ENCODE measurements at places on chromosomes 3 and 15. TPM values are rescaled to one million over a fixed set of nuclear protein-coding genes. Genes with fewer than 3 reads are reported as not detected.

Gene NAALADL2
- total RNA-seq, result 3.8 TPM

GRCh38 chr3:107285197-107285596 is 92.0 kb upstream of the CCDC54 start:
- no peak overlapping the region for H3K4me3 ChIP-seq
- H3K27me3 ChIP-seq, result no peaks in the 10 kb centered on the region
- no peak overlapping the region for H3K27ac ChIP-seq
- H3K36me3 ChIP-seq, result no peaks in the 10 kb centered on the region

GRCh38 chr15:84645496-84645895 is 8.6 kb downstream of the WDR73 start:
- H3K27me3 ChIP-seq, result no peaks in the 10 kb centered on the region
- no peak for DNase-seq
- no peaks in the 10 kb centered on the region for H3K4me1 ChIP-seq
- H3K4me3 ChIP-seq, result no peak overlapping the region

GRCh38 chr3:57464801-57465200 is 79.3 kb downstream of the DNAH12 start:
- H3K4me3 ChIP-seq, result no peak overlapping the region

DNA sequence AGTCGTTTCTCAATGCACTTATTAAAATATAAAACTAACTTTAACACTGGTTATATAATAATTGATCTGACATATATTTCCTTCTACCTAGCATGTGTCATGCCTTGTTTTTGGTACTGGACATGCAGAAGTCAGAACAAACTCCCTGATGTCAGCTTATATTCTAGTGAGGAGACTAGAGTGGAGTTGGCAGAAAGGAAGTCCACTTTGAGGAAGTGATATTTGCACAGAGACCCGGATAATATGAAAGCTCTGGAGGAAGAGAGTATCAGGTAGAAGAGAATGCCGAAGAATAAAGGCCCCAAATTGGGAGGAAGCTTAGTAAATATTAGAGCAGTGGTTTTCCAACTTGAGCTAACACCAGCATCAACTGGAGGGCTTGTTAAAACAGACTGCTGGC is 24.6 kb upstream of the ZNF280D start:
- H3K27ac ChIP-seq, result no peak overlapping the region
- H3K4me3 ChIP-seq, result no peak overlapping the region
- no peaks in the 10 kb centered on the region for H3K4me1 ChIP-seq
- no peak for DNase-seq

Gene ACY1
- 241 TPM for total RNA-seq

- no peak overlapping the region for H3K27ac ChIP-seq
- no peak overlapping the region for H3K4me3 ChIP-seq
- no peaks in the 10 kb centered on the region for H3K36me3 ChIP-seq
- DNase-seq, result peak; percentile 53
- H3K27me3 ChIP-seq, result no peaks in the 10 kb centered on the region
These were observed 1.4 kb downstream of the KBTBD13 start for GRCh38 chr15:65077981-65078352.

DNA sequence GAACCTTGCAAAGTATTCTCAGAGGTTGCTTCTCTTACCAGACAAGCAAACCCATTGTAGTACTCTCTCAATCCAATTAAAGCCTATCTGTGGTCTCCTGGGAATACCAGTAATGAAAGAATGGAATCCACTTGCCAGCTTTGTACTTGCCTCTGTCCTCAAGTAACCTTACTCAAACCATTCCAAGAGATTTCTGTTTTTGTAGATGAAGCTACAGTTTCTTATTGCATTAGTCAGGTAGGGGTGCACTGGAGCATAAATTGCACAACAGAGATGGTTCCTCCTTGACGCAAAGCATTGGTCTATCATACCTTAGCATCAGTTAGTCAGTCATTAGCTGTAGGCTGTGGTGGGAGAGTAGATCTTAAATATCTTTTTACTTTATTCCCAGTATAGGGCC is 52.9 kb downstream of the BTLA start:
- no peak overlapping the region for H3K27ac ChIP-seq
- no peaks in the 10 kb centered on the region for H3K4me1 ChIP-seq
- DNase-seq, result no peak
- no peaks in the 10 kb centered on the region for H3K36me3 ChIP-seq

Gene ZNF80
- not detected for total RNA-seq

Gene SOX14
- total RNA-seq, result not detected

GRCh38 chr15:29196290-29196689 is 73.3 kb downstream of the NSMCE3 start:
- no peaks in the 10 kb centered on the region for H3K36me3 ChIP-seq
- H3K4me3 ChIP-seq, result no peak overlapping the region
- no peaks in the 10 kb centered on the region for H3K4me1 ChIP-seq
- no peaks in the 10 kb centered on the region for H3K27me3 ChIP-seq
- H3K27ac ChIP-seq, result no peak overlapping the region

DNA sequence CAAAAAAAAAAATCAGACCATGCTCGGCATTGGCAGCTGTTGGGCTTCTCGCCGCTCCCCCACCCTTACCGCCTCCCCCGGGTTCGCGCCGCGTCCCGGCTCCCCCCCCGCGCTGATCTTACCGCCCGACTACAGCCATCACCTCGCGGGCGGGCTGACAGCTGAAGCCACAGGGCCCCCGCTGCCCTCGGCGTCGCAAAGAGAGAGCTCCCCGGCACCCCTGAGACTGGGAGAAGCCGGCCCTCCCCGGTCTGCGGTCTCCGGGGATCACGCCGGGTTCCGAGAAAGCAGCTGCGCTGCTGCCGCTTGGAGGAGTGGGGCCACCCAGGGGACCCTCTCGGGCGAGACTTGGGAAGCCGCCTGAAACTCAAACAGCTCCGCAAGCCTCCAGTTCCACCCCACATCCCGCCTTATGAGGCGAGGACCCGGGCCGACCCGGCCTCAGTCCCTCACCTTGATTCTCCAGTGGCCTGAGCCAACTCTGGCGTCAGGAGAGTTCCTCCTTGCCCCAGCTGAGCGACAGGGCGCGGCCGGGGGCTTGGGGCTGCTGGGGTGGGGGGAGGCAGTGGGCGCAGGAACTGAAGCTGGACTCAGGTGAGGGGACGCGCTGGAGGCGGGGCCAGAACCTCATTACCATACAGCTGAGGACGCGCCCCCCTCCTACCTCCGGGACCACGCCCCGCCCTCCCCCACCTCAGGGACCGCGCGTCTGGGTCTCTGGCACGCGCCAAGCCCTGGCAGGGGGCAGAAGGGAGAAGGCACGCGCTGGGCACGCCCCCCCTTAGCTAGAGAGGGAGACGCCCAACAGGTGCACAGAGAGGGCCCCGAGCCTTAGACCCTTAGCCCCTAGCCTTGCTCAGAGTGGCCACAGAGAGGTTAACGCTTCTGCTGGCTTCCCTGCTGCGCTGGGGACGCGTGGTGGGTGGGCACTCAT is 1.0 kb upstream of the DLL4 start:
- no peaks in the 10 kb centered on the region for H3K27me3 ChIP-seq
